ENCODE measurements at places on chromosomes 3 and 15. TPM values are rescaled to one million over a fixed set of nuclear protein-coding genes. Genes with fewer than 3 reads are reported as not detected.

The ALDH1A2 gene
- 2.0 TPM for total RNA-seq

The ROPN1 gene
- not detected for total RNA-seq

The SLC12A8 gene
- not detected for total RNA-seq

The USP50 gene
- 0.73 TPM for total RNA-seq

The CFAP100 gene
- total RNA-seq, result not detected

The CHMP2B gene
- 56.9 TPM for total RNA-seq

The C3orf49 gene
- total RNA-seq, result not detected

The TM6SF1 gene
- 5.6 TPM for total RNA-seq

The RHCG gene
- total RNA-seq, result not detected

The ELL3 gene
- 1.7 TPM for total RNA-seq

The PLSCR2 gene
- not detected for total RNA-seq

The FBXO40 gene
- under 0.01 TPM for total RNA-seq

The GOLGA6C gene
- 0.21 TPM for total RNA-seq

The FRMD5 gene
- total RNA-seq, result not detected

The GOLGA8O gene
- 3.7 TPM for total RNA-seq

All from mononuclear cell (primary cell).